ENCODE measurements at places on chromosomes 12 and 14.

GRCh38 chr14:93056166-93056839 lies 59.4 kb downstream of the ITPK1 start:
- peaks cover 2% of the 10 kb centered on the region for H3K36me3 ChIP-seq
- no peaks in the 10 kb centered on the region for H3K27me3 ChIP-seq
- no peak for DNase-seq
- H3K27ac ChIP-seq = no peak overlapping the region
- H3K4me1 ChIP-seq = peaks cover 12% of the 10 kb centered on the region
- H3K4me3 ChIP-seq = no peak overlapping the region

DNA sequence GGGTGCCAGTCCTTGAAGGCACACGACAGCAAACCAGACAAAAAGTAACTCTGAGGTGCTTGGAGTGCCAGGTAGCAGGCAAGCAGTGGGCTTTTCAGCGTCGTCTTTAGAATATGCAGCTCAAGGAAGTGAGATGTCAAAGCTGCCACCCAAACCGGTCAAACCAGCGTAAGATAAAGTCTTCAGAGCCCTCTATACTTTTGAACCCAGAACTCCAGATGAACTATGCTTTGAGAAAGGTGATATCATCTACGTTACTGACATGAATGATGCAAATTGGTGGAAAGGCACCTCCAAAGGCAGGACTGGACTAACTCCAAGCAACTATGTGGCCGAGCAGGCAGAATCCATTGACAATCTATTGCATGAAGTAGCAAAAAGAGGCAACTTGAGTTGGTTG lies 95.9 kb downstream of the TBX3 start:
- H3K4me3 ChIP-seq = no peak overlapping the region
- no peaks in the 10 kb centered on the region for H3K27me3 ChIP-seq
- H3K4me1 ChIP-seq = no peaks in the 10 kb centered on the region
- no peak overlapping the region for H3K27ac ChIP-seq
- no peak for DNase-seq

GRCh38 chr12:90090929-90091651 lies 382.5 kb upstream of the ATP2B1 start:
- DNase-seq = peak; percentile 67
- peaks cover 11% of the 10 kb centered on the region for H3K4me1 ChIP-seq
- peak overlapping the region; percentile 12 for H3K27ac ChIP-seq
- no peaks in the 10 kb centered on the region for H3K36me3 ChIP-seq
- no peaks in the 10 kb centered on the region for H3K27me3 ChIP-seq

DNA sequence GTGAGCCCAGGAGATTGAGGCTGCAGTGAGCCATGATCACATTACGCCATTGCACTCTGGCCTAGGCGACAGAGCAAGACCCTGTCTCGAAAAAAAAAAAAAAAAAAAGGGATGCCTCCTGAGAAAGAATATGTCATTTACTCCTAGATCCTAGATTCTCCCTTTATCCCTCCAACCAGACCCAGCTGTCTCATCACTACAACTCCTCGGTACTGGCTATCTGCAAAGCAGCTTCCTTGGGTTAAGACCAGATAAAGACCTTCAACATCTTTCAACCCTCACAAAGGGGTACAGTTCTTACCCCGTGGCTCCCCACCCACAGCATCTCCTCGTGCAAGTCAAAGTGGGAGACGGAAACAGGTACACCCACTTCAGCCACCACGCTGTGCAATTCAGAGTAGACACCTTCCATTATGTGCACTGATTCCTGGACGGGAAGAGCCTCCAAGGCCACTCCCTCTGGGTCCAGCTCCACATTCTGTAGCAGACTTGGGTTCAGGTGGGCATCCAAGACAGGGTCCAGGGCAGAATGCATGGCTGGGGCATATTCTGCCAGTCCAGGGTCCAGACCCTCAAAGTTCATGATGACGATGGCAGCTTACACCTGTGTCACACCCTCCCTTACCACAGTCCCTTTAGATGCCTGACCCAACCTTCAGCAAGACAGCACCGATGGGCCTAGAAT lies 1.1 kb downstream of the PAN2 start:
- H3K27ac ChIP-seq = peak overlapping the region; percentile 99
- peak overlapping the region; percentile 88 for H3K4me3 ChIP-seq
- DNase-seq = peak; percentile 63

DNA sequence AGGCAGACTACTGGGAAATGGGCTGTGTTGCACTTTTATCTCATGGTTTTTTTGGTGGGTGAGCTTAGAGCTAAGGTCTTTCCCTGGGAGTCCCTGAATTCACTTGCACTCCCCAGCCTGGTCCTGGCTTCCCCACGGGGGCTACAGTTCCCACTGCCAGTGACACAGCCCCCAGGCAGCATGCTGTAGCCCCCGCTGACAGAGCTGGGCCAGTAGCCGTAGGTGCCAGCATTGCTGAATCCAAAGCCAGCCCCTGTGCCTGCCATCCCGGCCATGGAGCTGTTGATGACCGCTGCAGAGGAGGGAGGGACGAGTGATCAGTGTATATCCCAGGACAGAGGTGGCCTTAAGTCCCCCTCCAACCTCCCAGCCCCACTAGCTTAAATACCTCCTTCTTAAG lies 6.9 kb upstream of the KRT72 start:
- peaks cover 55% of the 10 kb centered on the region for H3K4me1 ChIP-seq
- no peaks in the 10 kb centered on the region for H3K27me3 ChIP-seq
- no peak for DNase-seq

DNA sequence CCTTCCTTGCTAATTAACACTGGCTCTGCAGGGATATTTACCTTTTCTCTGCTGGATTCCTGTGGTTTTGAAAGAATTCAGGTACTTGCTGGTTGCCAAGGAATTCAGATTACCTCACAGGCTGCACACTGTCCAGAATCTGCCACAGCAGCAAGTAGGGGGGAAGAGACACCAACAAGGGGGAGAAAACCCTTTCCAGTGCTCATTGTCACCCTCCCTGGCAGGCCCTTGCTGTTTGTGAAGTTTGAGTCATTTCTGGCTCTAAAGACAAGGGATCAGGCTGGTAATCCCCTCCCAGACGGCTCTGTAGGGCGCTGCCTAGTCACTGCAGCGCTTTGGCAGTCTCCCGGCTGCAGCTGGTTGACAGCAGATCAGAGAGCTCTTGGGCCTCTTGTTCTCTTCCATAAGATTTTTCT lies 50.8 kb downstream of the TTLL5 start:
- peaks cover 5% of the 10 kb centered on the region for H3K36me3 ChIP-seq
- no peak overlapping the region for H3K4me3 ChIP-seq
- H3K27me3 ChIP-seq = no peaks in the 10 kb centered on the region
- peaks cover 7% of the 10 kb centered on the region for H3K4me1 ChIP-seq
- no peak for DNase-seq
- H3K27ac ChIP-seq = no peak overlapping the region

Data from activated CD4-positive, alpha-beta T cell treated with anti-CD3 and anti-CD28 coated beads, Interleukin-2, amount 10 ng/mL, durations not matched to agents 24 days and 14 days (primary cell).